ENCODE measurements at places on chromosomes 1 and 21.

DNA sequence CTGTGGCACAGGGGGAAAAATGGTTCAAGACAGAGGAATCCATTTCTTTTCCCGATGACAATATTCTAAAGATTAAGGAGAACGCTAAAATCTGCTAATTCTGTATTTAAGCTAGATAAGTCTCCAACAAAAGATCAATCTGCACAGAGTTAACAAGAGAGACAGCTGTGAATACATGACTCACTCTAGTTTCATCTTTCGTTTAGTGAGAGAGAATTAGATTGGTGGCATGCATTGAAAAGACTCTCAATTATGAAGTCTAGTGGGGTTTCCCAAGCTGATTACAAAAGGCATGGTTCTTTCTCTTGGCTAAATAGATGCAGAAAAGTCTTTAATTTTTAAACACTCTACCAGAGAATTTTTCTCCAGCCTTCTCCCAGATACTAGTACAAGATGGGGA, 34.4 kb downstream of the CAPN9 start:
- DNase-seq = no peak

DNA sequence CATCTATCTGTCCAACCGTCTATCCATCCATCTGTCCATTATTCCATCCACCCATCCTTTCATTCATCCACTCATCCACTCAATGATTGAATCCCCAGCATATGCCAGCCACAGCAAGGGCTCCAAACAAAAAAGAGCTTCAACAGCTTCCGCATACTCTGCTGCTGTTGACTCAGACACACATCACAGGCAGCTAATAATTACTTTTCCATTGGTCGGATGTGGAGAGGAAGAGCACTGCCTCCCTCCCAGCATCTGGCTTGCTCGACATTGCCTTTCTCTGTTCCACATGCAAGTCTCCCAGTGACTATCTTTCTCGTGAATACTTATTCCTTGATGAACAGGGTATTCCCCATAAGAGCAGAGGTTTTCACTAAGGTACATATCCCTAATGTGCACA, 176.5 kb downstream of the HIVEP3 start:
- DNase-seq = no peak

- DNase-seq = no peak
Observed at GRCh38 chr21:41168391-41169257, 664 bp downstream of the BACE2 start.

- no peak for DNase-seq
Observed at GRCh38 chr1:54968551-54968950, 11.9 kb upstream of the TMEM61 start.

DNA sequence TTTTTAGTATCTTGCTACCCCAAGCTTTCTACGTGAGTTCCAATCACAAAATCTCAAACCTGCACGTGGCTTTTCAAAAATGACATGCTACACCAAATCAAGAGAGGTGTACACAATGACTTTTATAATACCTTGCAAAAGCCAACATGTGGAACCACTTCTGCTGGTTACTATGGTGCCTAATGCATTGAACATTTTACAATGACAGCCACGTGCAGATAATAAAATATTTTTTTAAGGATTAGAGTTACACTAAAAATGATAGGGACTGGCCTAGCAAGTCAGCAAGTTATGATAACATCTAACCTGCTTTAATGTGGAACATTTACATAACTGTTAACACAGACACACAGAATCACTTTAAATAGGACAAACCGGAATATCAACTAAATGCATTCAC, 30.2 kb downstream of the EYA3 start:
- DNase-seq = no peak

DNA sequence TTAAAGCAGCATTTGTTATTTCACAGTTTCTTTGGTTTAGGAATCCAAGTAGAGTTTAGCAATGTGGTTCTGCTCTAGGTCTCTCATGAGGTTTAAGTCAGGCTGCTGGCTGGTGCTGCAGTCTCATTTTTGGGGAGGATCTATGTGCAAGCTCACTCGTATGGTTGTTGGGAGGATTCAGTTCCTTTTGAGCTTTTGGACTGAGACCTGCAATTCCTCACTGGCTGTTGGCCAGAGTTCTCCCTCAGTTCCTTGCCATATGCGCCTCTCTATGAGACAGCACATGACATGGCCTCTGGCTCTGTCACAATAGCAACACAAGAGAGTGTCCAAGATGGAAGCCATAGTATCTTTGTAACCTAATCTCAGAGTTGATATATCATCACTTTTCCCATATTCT, 91.0 kb downstream of the OLFML2B start:
- no peak for DNase-seq

DNA sequence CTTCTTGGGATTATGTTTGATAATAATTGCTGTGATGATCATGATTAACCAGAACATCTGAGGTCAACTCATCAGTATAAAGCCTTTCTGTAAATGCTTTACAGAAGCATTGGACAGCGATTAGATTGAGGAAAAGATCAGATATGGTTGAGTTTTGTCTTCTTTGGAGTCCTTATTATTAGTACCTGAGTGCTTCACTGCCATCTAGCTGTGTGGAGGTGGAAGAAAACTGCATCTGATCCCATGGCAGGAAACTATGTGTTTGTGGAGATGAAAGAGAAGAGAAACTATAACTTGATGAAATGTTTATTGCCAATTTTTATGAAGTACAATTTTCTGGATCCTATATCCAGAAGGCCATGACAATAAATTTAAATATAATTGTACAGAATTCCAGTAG, 11.4 kb downstream of the FLG2 start:
- no peak for DNase-seq

DNA sequence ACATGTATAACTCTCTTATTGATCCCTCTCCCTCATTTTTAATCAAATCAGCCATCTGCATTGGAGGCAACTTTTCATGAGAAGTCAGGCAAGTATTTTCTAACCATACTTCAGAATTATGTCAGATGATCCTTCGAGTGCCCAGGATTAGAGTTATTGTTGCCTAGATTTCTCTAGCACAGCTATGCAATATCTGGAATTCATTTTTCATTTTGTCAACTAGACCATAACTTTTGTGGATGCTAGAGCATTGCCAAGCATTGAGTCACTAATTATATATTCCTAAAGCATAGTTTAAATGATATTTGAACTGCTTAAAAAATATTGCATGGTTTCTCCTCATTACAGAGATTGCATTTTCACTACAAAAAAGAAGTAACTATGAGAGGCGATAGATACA, 21.2 kb downstream of the HFM1 start:
- no peak for DNase-seq

DNA sequence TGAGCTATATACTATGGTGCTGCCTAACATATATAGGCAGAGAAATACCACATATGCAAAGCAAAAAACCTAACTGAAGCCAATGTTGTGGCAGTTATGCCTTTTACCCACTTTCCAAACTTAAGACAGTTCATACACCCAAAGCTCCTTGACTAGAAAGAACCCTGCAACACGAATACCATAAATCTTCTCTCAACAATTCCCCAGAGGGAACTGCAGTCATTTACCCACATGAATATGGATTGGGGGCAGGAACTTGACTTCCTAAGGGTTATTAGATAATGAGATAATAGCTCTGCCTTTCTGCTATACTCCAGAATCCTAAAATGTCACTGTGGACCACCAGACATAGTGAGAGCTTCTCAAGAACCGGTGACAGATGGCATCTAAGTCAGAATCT, 2.9 kb upstream of the ASPM start:
- DNase-seq = no peak

DNA sequence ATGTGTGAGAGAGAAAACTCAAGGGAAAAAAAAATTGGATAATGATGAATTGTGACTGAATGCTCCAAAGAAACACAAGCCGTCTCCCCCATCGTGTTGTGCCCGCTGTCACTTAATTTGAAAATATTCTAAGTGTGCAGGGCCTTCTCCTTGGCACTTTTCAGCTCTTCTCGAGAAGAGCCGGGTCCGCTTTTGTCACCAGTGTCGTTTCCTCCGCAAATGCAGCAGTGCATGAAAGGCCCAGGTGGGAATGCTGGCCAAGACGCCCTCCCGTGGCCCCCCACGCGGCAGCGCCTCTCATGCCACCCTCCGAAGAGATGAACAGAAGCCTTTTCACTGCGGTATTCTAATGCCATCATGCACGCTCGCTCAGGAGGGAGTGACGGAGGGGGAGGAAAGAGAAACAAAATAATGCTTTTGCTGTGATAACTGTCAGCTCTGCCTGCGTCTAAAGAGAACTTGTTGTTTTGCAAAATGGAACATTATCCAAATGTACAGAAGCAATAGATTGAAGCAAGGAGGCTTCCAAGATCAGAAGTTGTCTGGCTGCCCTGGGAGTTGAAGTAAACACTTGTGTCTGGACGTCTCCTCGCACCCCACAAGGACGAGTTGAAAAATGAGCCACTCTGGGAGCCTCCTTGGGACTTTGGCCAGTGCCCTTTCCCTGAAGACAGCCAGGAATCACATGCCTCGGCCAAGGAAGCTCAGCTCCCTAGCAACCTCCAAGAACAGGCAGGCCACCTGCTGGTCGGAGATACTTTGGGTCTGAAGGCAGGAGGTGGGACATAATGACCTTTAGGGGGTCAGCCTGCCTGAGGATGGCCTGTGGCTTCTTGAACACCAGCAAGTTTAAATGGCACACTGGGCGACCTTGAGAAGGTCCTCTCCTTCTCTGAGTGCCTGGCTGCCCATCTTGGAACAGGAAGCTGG, 166.1 kb upstream of the ZC3H12A start:
- no peak for DNase-seq

DNA sequence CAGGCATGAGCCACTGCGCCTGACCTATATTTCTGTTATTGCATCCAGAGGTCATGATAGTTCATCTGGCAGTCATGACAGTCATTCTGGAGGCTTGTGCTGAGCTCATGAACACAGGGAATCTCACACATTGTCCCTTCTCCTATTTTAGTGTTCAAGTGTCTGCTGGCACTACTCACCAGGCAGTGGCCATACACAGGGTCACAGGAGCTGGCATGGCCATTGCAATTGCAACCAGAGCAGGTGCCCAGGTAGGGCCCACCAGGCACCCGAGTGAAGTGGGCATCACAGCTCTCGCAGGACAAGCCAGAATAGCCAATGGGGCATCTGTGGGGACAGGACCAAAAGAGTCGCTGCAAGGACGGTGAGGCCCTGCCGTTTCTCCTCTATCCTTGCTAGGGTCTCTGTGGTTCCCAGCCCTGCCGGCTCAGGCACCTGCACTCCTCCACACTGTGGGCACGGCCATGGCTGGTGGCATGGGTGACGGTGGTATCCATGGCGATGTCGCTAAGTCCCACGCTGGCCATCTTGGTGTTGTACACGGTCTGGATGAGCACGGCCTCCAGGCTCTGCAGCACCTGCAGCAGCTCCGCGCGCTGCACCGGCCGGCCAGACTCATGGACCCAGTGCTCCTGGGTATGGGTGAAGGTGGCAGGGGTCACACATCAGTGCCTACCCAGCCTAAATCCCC, 57.0 kb downstream of the HSPG2 start:
- no peak for DNase-seq

DNA sequence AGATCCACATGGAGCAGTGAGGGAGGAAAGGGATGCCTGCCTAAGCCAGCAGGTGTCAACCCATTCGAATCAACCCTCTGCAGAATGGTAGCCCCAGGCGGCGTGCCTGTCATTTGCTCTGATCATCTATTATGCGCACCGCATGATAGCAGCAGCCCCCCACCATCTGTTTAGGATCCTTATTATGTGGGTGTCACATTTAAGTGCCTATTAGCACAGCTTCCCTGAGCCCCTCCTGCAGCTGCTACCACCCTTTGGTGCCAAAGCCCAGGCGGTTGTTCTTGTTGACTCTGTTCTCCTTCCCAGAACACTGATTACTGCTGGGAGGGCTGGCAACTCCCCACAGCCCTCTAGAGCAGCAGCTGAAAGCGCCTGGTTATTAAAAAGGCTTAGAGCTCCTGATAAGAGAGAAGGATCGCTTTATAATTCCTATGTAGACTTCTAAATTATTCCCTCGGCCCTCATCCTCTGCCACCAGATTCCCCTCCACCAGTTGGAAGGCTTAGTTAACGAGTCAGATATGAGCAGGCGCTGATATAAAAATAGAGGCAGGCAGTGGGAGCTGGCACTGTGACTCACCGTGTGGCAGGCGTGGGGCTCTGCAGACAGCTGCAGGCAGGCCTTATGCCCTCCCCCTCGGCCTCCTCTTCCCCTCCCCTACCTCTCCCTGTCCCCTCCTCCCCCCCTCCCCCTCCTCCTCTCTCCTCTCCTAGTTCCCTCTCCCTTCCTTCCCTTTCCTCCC, 23.0 kb downstream of the ACTA1 start:
- DNase-seq = no peak

DNA sequence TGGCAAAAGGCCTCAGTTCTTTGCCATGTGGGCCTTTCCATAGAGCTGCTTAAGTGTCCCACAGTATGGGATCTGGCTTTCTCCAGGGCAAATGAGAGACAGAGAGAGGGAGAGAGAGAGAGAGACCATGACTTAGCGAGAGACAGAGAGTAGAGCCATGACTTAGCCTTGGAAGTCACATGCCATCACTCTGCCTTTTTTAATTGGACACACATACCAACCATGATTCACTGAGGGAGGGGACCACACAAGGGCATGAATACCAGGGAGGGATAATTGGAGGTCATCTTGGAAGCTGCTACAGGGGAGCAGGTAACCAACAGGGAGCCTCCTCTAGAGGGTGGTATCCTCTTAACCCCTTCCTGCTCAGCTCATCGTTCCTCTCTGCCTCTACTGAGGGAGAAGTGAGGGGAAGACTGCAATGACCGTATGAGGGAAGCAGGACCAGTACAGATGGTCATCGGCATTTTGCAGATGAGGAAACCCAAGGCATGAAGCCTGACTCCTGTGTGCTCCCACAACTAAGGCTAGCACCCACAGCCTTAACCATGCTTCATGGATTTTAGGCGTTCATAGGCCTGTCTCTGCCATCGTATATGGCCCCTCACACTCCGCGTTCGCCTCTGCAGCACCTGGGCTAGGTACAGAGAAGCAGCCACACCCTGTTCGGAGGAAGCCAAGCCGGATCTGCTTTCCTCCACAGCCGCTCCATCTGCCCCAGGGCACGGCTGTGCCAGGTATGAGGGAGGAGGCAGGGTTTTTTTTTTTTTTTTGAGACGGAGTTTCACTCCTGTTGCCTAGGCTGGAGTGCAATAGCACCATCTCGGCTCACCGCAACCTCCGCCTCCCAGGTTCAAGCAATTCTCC, 38.6 kb downstream of the MEF2D start:
- DNase-seq = no peak

GRCh38 chr1:56064705-56065104, 514.7 kb downstream of the PLPP3 start:
- no peak for DNase-seq

DNA sequence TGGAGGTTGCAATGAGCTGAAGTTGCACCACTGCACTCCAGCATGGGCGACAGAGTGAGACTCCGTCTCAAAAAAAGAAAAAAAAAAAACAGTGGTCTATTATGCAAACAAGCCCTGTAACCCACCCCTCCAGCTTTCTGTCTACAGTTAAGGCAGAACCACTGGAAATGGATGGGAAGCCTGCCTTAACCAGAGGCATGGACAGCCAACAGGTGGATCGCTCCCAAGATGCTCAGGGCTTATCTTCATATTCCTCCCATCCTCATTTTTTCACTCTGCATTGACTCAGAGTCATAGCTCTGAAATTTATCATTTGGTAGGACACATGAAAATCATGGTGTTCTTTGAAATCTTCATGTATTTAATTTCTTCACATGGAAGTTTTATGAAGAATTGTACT, 8.7 kb downstream of the MTFR1L start:
- no peak for DNase-seq
